ENCODE measurements at places on chromosomes 6 and 20. TPM values are rescaled to one million over a fixed set of nuclear protein-coding genes. Genes with fewer than 3 reads are reported as not detected.

KCNG1 gene
- 10.4 TPM for polyA plus RNA-seq

GHRH gene
- polyA plus RNA-seq, result not detected

L3MBTL3 gene
- 11.8 TPM for polyA plus RNA-seq

SIGLEC1 gene
- 1.1 TPM for polyA plus RNA-seq

PRL gene
- polyA plus RNA-seq, result 0.87 TPM

RNF182 gene
- 29.2 TPM for polyA plus RNA-seq

MYB gene
- 2.0 TPM for polyA plus RNA-seq

LY86 gene
- polyA plus RNA-seq, result 5.9 TPM

GUCA1A gene
- 5.8 TPM for polyA plus RNA-seq

Measured in spinal cord (tissue), 10 donors.